ENCODE measurements at places on chromosomes 2 and 18.

DNA sequence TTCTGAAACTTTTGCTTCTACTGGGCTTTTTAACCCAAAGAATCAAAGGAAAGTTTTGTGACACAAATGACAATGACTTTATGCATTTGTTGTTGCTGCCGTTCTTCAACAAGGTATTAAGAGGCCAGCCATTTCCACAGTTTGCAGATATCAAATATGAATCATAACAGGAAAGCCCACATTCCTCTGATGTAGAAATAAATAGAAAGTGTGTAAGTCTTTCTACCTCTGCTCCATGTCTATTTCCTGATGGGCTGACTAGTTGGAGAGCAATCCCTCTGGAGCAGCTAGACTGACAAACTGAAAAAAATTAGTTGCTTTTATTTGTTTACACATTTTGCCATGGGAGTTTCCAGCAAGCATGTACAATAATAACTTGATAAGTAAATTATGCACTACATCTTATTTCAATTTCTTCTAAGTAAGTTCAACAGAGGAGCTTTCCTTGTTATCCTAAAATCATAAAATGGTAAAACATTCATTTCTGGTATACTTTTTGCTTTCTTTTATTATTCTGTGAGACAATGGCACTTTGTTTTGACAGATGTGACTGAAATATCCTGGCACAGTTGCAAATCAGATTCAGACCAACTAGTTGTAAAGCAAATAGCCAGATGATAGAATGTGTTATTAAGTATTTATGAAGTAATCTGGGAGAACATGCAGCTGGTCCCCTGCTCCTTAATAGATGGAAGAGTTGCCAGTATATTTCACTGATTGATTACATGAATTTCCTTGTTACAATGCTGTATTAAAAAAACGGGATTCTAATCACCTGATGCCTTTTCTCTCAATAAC is 266.7 kb downstream of the METTL4 start:
- DNase-seq: peak; percentile 12

- no peak for DNase-seq
These were observed 60.5 kb downstream of the MAP4K4 start for GRCh38 chr2:101758001-101758400.

- no peak for DNase-seq
These were observed 85.7 kb downstream of the INHBB start for GRCh38 chr2:120431386-120432292.

GRCh38 chr2:107936433-107937359 is 49.6 kb upstream of the SLC5A7 start:
- no peak for DNase-seq

- no peak for DNase-seq
These were observed 12.9 kb upstream of the SIX3 start for GRCh38 chr2:44928483-44929158.

DNA sequence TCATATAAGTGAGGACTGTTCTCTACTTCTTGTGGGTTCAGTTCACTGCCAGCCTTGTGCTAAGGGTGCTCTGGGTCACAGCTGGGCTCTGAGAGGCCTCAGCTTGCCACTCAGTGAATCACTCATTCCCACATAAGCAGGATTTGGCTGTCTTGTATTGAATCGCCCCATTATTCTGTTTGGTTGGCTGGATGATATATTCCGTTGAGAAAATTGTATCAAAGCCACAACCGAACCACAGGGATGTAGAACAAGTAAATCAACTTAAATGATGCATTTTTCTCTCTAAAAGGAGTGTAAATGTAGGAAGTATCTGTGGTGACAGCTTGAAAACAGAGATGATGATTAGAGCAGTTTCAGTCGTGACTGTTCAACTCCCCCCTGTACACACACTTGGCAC is 39.6 kb downstream of the TTC39C start:
- DNase-seq: peak; percentile 81

DNA sequence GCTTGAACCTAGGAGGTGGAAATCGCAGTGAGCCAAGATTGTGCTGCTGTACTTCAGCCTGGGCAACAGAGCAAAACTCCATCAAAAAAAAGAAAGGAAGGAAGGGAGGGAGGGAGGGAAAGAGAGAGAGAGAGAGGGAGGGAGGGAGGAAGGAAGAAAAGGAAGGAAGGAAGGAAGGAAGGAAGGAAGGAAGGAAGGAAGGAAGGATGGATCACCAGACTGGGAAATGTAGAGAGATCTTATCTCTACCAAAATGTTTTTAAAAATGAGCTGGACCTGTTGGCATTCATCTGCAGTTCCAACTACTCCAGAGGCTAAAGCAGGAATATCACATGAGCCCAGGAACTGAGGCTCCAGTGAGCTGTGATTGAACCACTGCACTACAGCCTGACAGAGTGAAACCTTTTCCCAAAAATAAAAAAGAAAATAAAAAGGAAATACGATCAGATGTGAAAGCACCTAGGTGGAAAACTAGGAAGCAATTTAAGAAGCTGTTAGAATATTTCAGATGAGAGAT is 239.4 kb downstream of the CDH7 start:
- no peak for DNase-seq

GRCh38 chr2:126777620-126777978 is 121.1 kb upstream of the TEX51 start:
- DNase-seq: no peak

GRCh38 chr2:121080013-121080772 is 204.8 kb downstream of the TFCP2L1 start:
- DNase-seq: peak; percentile 47

GRCh38 chr18:68520406-68521075 is 194.4 kb downstream of the TMX3 start:
- peak; percentile 75 for DNase-seq

DNA sequence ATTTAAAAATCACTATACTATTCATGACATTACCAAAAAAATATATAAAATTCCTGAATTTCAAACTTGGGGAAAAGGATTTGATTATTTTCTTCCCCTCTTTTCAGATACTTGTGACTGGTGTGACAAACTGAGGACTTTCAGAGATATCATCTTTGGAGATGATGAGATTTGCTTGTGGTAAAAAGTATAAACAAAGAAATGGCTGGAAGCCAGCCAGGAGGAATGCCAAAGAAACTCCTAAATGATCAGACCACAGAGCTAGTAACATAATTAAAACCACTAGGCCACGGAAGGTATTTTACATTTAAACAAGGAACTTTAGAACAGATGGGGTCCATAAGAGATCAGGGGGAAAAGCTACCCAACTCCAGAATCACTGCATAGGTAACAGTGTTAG is 58.7 kb downstream of the PIGN start:
- peak; percentile 58 for DNase-seq

DNA sequence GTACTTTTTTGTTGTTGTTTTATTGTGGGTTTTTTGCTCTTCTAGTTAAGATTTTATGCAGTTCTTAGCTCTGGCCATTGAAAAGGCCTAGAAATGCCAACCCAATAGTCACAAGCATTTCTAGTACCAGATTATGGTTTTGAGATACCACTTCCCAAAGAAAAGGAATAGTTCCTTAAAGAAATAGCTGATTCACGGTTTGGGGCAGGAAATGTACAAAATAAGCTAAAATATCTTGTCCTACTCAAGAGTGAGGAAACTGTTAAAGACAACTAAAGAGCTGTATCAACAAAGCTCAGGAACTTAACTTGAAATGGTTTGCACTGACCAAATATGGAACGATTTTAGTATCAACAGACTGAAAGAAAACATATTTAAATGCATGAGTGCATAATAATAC is 35.4 kb downstream of the PGAP1 start:
- no peak for DNase-seq

DNA sequence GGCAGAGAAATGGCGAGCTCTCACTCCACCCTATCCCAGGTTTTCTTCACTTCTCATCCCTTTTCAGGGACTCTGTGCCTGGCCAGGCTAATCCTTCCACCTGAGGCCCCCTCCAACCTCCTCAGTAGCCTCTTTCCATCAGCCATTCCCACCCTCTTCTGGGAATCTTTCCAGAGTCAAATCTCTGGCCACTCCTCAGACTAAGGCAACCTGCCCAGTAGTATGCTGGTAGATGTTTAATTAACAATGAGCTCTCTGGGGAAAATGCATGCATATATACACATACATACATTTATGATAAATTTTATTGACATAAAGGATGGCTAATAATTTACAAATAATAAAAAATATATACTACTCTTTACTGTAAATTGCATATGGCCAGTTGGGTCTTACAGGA is 11.4 kb upstream of the ASPRV1 start:
- no peak for DNase-seq

DNA sequence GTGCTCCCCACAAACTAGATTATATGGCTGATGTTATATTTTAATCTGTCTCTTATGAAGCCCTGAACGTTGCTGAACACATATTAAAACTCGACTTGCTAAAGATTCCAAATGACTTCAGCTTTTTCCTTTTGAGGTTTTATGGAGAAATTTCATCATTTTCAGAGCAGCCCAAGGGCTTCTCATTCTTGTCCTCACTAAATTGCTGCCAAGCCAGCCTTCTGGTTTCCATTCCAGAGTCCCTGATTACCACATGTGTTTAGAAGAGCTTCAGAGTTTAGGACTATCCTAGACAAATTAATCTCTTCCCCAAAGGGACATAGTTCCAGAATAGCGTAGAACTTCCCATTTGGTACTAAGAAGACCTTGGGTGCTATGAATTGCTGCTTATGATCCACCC is 77.8 kb upstream of the CCDC195 start:
- DNase-seq: no peak

- peak; percentile 18 for DNase-seq
These were observed 193.4 kb downstream of the TDRD15 start for GRCh38 chr2:21317131-21317530.

DNA sequence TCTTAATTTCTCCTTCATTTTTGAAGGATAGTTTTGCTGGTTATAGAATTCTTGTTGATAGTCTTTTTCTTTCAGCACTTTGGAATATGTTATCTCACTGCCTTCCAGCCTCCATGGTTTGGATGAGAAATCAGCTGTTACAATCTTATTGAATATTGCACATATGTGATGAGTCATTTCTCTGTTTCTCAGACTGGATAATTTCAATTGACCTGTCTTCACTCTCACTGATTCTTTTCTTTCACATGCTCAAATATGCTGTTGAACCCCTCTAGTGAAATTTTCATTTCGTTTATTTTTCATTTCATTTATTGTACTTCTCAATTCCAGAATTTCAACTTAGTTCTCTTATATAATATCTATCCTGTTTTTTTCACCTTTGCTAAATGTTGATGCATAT is 22.2 kb downstream of the PDK1 start:
- no peak for DNase-seq

DNA sequence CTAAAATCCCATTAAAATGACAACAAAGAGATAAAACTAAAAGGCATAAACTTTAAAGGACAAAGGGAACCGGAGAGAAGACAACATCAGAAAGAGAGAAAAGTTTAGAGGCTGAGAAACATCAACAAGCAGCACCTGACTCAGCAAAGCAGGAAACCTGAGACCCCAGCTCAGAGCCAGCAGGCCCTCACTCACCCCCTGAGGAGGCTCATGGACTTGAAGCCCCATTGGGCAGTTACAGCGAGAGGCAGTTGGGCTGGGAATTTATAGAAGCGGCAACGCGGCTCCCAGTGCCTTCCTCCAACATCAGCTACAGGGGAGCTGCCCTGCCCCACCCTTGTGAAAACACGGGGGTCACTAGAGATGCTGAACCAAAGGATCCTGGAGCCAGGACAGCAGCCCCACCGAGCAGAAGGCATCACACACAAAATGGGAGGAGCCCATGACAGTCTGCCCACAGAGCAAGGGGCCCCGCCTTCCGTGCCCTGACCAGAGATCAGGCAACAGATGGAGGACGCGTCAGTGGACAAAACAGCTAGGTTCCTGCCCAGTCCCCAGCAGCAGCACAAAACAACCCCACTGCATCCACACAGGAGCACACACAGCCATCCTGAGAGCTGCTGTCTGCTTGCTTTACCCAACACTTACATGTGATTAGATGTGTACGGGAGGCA is 52.7 kb downstream of the CMPK2 start:
- DNase-seq: no peak

Measured in astrocyte of the spinal cord (primary cell).